ENCODE measurements at places on chromosomes 13 and 19.

GRCh38 chr13:49113526-49114286 is 106.4 kb upstream of the MLNR start:
- no peak for DNase-seq

DNA sequence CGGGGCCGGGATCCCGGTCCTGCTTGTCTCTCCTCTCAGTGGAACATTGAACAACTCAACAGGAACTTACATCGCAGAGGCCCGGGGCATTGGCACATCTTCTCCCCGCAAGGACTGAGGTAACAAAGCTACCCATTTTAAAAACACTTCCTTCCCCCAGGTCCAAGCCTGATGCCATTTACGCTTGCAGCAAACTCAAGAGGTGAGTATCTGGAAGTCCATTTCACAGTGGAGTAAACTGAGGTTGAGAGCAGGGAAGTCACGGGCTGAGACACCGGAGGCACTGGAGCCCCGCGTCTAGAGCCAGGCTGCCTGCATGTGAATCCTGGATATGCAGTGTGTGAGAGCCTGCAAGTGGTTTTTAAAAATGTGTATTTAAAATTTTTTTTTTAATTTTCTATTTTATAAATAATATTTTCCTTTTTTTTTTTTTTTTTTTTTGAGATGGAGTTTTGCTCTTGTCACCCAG is 492 bp upstream of the PGLYRP1 start:
- no peak for DNase-seq

DNA sequence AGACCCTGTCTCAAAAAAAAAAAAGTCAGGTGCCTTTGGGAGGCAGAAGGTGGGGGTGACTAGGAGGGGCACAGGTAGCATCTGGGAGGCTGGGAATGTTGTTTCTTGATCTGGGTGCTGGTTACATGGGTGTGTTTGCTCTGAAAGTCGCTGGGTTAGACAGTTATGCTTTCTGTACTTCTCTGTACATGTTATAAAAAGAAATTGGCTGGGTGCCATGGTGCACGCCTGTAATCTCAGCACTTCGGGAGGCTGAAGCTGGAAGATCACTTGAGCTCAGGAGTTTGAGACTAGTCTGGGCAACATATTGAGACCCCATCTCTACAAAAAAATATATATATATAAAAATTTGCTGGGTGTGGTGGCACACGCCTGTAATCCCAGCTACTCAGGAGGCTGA is 15.1 kb downstream of the NOSIP start:
- DNase-seq: no peak

GRCh38 chr13:37069597-37070103 is 10.2 kb upstream of the SUPT20H start:
- no peak for DNase-seq

DNA sequence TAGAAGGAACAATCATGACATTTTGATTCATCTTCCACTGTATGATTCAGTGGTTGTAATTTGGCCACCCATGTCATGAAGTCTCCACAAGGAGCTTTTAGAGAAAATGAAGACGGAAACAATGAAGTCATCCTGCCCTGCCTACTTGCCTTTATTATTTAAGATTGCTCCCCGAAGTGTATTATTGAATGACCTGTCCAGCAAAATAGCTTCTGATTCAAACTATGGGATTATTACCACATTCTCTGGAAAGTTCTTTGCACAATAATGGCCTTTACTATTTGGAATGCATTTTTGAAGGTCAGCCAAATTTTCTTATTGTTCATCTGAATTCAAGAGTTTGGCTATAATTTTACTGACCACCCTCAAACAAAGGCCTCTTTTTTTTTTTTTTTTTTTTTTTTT is 77.8 kb upstream of the RFC3 start:
- no peak for DNase-seq

GRCh38 chr13:97726664-97727280 is 226.7 kb upstream of the IPO5 start:
- no peak for DNase-seq

DNA sequence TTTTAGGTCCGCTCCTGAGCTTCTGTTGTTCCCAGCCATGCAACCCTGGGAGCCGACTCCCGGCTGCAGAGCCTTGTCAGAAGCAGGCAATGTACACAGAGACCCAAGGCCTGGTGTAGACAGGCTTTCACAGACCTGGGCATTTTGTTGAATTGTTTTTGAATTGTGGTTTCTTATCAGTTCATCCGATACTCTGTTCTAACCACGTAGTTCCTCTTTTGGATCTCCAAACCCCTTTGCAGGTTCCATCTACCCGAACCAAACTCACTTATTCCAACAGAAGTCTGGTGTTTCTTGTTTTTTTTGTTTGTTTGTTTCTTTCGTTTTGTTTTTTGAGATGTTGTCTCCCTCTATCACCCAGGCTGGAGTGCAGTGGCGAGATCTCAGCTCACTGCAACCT is 6.3 kb upstream of the NLRP2 start:
- no peak for DNase-seq

GRCh38 chr13:47420568-47420967 is 523.7 kb upstream of the HTR2A start:
- DNase-seq: no peak

GRCh38 chr13:50580684-50581305 is 262.7 kb downstream of the DLEU7 start:
- DNase-seq: no peak

DNA sequence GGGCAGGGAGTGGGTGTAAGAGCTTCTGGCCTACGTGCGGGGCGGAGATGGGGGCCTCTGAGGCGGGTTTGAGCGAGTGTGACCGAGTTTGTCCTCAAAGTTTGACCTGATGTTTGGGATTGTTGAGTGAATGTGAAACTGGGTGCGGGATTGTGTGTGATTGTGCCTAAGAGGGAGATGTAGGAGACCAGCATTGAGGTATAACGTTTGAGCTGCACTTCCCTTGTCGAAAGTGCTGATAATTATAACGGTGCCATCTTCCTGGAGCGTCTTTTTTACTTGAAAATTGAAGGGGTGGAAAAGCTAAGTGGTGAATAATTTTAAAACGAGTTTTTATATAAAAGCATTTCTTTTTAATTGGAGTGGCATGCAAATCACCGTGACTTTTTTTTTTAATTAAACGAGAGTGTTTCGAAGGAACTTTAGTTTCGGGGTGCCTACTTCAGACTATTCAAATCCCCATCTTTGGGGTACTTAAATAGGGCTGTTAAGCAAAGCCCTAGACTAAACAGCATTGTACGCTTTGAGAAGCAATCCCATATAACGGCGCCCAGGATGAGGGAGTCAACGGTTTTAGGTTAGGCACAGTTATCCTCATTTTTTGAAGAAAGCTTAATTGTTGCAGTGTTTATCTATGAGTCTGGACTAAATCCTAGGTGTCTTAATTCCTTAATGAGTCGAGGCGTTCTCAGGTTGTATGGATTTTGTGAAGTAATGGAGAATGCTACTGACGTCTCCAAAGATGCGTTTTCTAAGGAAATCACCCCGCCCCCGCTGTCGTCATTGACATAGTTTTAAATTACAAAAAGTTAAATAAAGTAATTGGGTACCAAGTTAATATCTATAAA is 594 bp downstream of the ZNF146 start:
- DNase-seq: no peak
